ENCODE measurements at places on chromosomes 1 and 21.

DNA sequence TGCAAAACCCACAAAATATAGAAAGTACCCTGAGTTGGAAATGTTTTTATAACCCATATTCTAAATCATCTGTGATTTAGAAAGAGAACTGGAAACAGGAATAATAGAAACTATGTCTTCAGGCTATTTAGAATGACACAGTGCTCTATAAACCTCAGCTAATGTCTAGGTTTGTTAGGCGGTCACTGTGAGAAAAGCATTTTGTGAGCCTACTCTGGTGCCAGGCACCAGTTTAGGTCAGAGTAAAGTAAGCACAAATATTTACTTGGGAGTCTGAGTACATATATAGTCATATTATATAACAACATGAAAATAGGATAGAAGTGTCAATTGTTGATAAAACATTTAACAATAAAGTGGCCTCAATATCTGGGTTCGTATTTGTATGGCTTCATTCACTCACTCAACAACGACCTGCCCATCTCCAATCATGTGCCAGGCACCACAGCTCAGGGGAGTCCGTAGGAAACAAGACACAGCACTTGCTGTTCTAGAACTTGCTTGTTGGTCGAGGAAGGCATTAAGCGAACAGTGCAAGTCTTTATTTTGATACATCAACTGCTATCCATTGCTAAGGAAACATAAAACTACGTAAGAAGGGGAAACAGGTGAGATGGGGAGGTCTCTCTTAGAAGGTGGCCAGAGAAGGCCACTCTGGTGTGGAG, 37.2 kb downstream of the GNB1 start:
- DNase-seq, result no peak

GRCh38 chr1:61361931-61362330, 279.6 kb downstream of the NFIA start:
- DNase-seq, result no peak

DNA sequence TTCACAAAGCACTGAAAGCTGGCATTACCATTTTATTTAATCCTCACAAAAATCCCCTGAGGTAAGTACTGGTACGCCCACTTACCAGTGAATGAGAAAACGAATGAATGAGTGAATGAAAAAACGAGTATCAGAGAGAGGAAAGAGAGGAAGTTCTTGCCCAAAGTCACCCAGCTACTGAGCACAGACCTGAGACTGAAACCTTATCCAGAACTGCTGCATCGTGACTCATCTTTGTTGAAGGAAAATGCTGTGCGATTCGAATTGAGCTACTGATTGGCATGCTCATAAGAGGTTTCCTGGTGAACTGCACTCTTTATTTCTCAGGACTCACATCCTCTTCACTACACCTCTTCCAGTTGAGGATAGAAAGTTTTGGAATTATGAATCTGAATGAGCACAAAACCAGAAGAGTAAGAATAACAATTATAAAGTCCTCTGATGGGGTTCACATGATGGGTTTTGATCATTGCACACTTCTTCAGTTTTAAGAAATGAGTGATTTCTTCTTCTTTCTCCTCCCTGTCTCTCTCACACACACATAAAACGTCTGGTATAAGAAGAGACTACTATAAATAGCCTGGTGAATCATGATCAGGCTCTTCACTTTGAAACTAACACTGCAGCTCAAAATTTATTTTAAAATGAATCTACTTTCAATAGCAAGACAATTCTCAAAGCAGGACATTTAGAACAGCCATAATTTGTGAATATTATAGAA, 32.1 kb downstream of the IL12RB2 start:
- no peak for DNase-seq

DNA sequence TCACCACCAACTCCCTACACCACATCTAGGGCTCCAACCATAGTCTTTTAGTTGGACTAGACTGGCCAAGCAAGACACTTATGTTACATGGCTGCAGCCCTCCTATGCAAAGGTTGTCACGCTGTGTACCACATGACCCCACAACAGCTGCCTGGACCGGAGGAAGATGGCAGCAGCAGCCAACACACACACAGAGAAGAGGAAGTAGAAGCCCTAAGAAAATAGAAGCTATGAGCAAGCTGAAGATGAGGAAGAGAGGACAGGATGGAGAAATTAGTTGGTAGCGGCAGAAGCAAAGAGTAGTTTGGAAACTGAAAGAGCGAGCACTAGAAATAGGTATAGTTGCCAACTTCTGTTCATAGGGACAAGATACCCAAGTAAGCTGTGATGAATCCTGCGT, 60.8 kb upstream of the RALGPS2 start:
- no peak for DNase-seq

- DNase-seq, result no peak
Measured at GRCh38 chr1:244365809-244366208, 85.9 kb downstream of the ADSS2 start.

GRCh38 chr1:185166106-185166505, 9.1 kb downstream of the SWT1 start:
- DNase-seq, result no peak

DNA sequence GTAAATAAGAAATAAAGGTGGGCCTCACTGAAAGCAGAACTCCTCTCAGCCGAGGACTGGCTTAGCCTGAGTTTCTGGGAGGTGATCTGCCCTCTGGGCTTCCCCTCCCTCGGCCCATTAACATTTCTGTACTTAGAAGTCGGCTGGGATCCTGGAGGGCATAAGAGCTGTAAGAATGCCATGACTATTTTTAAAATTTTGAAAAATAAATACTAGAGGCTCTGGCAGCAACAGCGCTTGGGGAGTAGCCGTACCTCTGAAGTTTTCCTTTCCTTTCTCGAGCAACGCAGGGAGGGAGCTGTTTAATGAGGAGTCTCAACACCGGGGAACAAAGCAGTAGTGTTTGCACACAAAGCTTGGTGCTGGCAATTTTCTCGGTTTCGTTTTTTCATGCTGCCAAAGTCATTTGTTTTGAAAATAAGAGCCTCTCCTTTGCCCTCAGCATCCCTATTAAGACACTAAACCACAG, 498.7 kb downstream of the SMYD3 start:
- DNase-seq, result no peak

GRCh38 chr1:207578796-207579435, 66.0 kb upstream of the CR1L start:
- no peak for DNase-seq

- DNase-seq, result no peak
Measured at GRCh38 chr1:40945491-40945973, 34.0 kb upstream of the CTPS1 start.

DNA sequence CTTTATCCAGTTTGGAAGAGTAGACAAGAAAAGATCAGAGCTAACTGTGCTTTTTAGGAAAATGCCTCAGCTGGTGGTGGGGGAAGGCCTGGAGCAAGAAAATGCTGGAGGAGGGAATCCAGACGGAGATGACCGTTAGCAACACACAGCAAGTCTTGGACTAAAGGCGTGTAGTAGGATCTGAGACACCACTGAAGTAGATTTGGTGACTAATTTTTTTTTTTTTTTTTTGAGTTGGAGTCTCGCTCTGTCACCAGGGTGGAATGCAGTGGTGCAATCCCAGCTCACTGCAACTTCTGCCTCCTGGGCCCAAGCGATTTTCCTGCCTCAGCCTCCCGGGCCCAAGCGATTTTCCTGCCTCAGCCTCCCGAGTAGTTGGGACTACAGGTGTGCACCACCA, 41.2 kb downstream of the LPAR3 start:
- DNase-seq, result no peak

- DNase-seq, result no peak
Measured at GRCh38 chr1:145952903-145953302, 4.9 kb downstream of the LIX1L start.

GRCh38 chr1:42138586-42138985, 14.6 kb upstream of the GUCA2B start:
- DNase-seq, result no peak

DNA sequence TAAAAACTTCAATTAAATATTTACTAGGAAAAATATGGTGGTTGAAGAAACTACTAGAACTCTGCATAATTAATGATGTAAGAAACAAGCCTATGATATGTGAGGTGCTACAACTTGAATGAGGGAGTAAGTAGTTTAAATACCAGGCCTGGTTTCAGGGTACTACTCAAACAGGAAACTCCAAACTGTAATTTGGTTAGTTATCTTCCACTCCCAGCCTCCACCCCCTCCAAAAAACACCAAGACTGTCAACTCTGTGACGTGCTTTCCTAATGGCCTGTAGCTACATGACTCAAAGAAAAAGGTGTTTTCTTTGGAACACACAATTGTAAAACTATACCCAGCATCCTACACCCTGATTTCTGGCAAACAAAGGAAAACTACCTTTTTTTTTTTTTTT, 55.9 kb upstream of the RCC1 start:
- peak; percentile 2 for DNase-seq

- DNase-seq, result peak; percentile 50
Measured at GRCh38 chr1:39653546-39654031, 14.1 kb upstream of the HEYL start.

DNA sequence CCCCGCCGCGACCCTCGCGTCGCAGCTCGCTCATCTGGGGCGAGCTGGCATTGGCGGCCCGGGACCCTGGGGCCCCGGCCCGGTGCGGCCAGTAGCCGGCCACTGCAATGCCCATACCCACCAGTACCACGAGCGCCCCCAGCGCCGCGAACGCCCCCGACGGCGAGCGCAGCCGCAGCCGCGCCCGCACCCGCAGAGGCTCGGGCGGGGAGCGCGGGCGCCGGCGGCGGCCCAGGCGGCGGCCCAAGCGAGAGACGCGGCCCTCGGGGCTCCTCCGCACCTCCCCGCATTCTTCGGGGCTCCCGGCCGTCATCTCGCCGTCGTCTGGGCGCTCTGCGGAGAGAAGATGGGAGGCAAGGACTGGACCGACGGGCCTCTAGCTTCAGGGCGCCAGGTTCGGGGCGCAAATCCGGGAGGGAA, 2.2 kb downstream of the TMEM200B start:
- no peak for DNase-seq

DNA sequence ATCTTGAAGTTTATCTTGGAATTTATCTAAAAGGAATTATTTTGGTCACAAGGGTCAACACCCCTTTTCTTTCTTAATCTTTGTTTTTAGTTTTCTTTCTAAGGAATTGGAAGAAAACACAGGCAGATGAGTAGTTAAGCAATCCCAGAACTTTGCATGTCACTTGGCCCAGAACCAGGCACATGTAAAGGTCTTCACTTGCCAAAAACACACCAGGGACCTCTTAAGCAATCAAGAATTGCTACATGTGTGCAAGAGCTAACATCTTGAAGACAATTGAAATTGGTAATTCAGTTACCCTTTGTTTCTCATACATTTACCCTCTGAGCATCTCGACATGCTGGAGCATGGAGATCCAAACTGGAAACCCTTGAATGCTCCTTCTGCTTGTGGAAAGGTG, 114.2 kb downstream of the ZC3H11B start:
- no peak for DNase-seq

DNA sequence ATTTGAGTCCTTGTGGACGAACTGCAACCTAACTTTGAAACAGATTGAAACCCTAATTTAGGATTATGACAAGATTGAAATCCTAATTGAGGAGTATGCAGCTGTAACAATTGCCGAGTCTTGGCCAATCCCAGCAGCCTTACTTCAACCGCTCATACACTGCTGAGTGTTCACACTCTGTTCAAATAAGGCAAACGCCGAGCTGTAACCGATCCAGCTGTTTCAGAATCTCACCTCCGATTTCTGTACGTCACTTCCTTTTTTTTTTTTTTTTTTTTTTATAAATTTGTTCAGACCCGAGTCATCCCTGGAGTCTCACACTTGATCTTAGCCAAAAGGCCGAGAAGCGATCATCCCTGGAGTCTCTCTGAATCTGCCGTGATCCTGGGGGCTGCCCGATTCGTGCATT, 22.3 kb upstream of the ATP5PO start:
- DNase-seq, result no peak
